ENCODE measurements at places on chromosomes 13 and 19.
A peak's percentile ranks its signal among the peaks of the same experiment; 100 is the strongest.

- no peak for DNase-seq
Measured at GRCh38 chr13:22332416-22332815, 661.5 kb downstream of the FGF9 start.

DNA sequence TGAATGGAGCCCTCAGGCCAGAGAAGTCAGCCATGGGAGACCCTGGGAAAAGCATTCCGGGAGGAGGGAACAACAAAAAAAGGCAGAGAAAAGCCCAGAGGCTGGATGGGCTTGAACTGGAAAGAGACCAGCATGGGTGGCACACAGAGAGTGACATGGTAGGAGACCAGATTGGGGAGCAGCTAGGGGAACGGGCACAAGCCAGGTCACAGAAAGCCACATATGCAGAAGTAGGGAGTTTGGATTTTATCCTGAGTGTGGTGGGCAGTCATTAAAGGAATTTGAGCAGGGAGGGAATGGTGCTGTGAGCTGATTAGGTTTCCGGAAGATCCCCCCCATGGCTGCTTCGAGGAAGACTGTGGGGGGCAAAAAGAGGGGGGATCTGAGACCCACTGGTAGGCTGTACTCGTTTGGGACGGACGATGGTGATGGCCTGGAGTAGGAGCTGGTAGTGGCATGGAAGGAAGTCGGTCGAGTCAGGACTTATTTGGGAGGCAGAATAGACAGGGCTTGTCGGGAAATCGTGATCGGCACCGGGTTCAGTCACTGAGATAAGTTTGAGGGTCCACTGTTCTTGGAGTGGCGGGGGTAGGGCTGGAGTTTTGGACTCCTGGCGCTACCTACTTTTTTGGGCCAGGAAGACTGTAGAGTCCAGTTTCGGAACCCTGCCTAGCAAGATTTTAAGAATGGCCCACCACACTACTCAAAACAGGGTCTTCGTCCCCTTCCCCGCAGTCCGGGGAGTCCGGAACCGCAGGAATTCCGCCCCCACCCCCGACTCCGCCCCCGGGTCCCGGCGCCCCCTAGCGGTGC is 949 bp downstream of the SERTAD1 start:
- DNase-seq, result no peak

GRCh38 chr19:46303322-46303690 is 6.5 kb downstream of the HIF3A start:
- DNase-seq, result no peak

- DNase-seq, result no peak
Measured at GRCh38 chr19:13072188-13072908, 30.3 kb downstream of the LYL1 start.

GRCh38 chr19:12796146-12797071 is 5.1 kb downstream of the JUNB start:
- DNase-seq, result peak; percentile 68

GRCh38 chr13:99327126-99327525 is 19.9 kb upstream of the GPR183 start:
- DNase-seq, result no peak

DNA sequence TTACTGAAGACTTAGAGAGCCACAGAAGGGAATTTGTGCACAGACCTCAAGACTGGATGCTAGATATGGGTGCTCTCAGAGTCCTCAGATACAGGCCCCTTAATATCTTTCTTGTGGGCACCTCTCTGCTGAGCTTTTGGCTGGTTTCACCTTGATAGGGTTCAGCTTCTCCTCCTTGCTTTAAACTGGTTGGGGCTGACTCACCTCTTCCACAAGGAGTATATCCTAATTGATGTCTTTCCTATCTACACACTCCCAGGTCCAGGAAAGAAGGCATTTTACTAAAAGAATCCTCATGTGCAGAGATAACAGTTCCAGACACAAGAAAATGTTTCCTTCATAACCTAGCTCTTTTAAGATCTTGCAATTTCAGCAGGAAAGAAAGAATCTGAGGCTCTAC is 284.4 kb downstream of the NDFIP2 start:
- DNase-seq, result no peak

- no peak for DNase-seq
Measured at GRCh38 chr19:7914598-7915045, at the start of gene TGFBR3L. TSS of gene TGFBR3L (plus strand) at chr19:7914830.

DNA sequence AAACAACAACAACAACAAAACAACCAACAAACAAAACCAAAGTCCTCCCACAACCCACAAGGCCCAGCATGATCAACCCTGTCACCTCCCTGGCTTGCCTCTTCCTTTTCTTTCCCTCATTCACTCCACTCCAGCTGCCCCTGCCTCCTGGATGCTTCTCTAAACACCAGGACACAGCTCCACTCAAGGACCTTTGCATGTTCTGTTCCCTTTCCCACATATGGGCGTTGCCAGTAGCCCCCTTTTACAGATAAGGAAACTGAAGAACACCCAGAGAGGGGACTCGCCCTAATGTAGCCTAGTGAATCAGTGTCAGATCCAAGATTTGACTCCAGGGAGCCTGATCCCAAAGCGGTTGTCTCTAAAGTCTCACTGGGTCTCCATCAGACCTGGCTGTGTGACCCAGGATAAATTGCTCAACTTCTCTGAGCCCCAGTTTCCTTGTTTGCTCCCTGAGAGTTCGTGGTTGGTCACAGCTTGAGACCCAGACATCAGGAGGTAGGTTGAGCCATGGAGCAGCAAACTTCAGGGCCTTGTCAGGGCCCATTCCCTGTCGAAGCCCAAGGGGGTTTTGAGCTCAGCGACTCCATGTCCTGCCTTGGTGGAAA is 3.0 kb upstream of the DOCK6 start:
- no peak for DNase-seq

GRCh38 chr13:25967144-25967543 is 84.7 kb downstream of the SHISA2 start:
- DNase-seq, result no peak

- no peak for DNase-seq
Measured at GRCh38 chr13:37602733-37603381, 4.3 kb upstream of the POSTN start.

- no peak for DNase-seq
Measured at GRCh38 chr13:20247403-20247802, 15.3 kb upstream of the GJB6 start.

GRCh38 chr19:17510220-17510993 is 1.0 kb upstream of the PGLS start:
- no peak for DNase-seq

DNA sequence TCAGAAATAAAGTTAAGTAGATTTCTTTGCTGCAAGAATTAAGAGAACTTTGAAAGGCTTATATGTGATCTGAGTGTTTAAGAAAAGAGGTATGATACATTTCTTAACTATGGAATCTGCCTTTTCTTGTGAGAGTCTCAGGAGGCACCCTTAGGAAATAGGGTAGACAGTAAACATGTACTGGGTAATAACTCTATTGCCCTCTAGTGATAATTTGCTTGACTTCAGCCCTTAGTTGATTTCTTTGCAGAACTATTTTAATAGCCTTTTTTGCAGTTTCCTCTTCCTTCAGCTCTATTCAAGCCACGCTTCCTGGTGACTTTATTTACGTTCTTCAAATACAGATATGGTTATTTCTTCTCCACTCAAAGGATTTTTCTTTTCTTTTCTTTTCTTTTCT is 37.0 kb upstream of the CCNA1 start:
- DNase-seq, result no peak

DNA sequence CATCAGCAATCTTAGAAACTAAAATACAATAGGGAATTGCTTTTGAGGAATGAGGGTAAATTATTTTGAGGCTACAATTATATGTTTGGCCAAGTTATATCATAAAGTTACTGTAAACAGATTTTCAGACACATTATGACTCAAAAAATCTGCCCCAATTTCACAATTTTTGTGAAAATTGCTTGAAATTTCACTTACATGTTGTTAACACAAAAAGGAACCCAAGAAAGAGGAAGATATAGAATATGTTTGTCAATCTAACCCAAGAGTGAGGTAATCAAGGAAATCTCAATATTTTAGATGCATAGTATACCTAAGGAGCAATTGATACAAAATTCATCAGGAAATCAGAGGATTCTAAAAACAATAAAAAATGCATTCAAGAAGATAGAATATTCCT is 73.9 kb upstream of the FNDC3A start:
- DNase-seq, result no peak

DNA sequence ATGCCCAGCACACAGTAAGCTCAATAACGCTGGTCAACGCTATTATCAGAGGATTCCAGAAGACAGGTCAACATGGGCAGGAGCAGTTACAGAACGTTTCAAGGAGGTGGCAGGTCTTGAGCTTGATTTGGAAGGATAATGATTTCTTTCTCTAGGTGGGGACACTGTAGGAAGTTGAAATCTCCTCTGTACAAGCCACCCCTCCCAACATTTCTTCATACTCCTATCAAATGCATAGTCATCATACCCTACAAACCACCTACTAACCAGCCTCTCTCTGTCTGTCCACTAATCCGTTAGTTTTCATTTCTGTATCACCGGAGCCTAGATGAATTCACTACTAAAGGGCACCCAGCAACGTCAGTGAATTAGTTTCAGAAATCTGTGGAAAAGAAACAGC is 1.3 kb downstream of the ATP7B start:
- DNase-seq, result no peak

DNA sequence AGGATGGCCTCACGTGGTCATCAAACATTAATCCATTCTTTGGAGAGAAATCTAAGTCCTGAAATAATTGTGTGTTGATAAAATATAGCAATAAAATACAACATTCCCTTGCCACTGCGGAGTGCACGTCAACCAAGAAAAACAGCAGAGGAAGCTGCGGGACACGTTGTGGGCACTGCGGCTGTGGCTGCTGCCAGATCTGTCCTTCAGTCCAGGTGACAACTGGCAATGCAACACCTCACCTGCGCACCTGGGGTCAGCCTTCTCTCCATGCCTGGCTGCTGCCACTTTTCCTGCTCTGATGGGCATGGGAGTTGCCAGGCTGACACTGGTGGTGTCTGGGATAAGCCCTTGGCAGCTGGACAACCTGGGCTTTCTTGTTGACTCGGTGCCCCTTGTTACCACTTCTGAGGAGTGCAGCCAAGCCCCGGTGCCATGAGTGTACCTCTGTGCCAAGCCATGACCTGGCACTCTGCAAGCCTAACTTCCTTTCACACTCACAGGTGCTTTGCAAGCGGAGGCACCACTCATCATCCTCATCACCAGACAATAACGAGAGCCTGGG is 251.6 kb upstream of the TSHZ3 start:
- DNase-seq, result no peak

DNA sequence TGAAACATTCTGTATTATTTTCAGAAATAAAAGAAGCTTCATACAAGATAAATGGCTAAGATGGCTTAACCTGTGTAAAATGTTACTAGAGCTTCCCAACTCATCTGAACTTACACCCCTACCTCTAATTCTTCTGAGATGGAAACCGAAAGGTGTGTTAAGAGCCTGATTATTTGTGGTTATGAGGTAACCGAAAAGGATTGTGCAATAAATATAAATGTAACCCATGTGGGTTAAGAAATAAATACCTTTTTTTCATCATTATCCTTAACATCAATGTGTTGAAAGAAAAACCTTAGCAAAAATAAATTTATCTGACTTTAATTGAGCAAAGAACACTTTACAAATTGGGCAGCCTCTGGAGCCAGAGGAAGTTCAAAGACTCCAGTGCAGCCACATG is 961.8 kb upstream of the SPRY2 start:
- DNase-seq, result no peak

DNA sequence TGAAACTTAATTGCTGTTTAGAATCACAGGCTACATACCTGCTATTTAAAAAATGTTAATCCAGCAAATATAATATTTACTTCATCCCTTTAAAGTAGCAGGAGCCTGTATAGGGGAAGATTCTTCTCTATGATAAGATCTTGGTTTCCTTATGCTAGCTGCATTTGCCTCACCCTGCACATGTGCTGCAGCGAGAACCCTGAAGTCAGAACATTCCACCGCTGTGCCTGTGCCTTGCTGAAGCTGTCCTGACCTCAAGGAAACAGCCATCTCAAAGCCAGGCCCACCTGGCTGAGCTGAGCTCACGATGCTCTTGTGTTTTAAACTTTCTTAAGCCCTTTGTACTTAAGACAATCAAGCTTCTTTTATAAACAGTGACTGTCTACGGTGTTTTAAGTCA is 355.0 kb upstream of the PCDH20 start:
- no peak for DNase-seq

- no peak for DNase-seq
Measured at GRCh38 chr19:39335168-39335548, 685 bp downstream of the GMFG start.

DNA sequence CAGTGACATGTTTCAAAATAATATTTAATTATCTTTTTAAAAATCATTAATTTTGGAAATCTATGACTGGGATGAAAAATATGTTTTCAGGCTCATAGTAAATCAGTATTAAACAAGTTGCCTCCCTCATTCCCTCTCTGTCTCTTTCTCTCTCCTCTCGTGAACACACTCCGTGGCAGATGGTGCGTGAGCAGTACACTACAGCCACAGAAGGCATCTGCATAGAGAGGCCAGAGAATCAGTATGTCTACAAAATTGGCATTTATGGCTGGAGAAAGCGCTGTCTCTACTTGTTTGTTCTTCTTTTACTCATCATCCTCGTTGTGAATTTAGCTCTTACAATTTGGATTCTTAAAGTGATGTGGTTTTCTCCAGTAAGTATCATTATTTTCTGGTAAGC is 22.7 kb downstream of the SGCG start:
- no peak for DNase-seq

- no peak for DNase-seq
Measured at GRCh38 chr13:79434556-79434955, 28.5 kb upstream of the RBM26 start.

DNA sequence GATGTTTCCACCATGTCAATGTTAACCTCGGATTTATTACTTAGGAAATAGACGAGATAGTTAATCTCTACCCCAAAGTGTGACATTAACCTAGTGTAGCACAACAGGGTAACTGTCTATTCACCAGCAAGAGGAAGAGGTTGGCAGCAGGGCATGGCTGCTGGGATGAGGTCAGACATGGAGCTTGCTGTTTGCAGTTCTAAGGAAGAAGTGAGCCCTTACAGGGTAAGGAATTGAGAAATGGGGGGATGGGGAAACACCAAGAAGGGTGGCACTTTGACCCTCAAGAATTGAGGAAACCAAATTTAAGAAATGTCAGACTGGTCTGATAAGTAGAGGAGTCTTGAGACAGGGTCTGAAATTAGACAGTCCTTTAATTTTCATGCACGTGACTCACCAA is 62.4 kb downstream of the MBD3L2B start:
- DNase-seq, result no peak
